ENCODE measurements at places on chromosomes 7 and 10.

DNA sequence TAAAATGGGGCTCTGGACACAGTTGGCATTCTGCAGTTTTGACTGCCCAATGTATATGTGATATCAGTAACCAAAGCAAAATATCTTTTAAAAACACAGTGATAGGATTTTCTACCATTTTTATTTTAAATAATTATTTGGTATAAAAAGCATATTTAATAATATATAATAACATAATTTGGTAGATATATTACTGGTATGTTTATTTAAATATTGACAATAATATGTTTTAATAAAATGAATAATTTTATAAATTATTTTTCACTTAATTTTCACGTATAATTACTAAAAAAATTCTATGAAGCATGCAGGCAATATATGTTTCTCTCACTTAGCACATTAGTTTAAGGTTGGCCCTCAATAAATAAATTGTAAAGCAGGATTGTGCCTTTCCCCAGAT, 269.1 kb downstream of the PRKG1 start:
- no peak for DNase-seq

- DNase-seq = no peak
Observed at GRCh38 chr7:94655126-94655847, 646 bp downstream of the SGCE start.

DNA sequence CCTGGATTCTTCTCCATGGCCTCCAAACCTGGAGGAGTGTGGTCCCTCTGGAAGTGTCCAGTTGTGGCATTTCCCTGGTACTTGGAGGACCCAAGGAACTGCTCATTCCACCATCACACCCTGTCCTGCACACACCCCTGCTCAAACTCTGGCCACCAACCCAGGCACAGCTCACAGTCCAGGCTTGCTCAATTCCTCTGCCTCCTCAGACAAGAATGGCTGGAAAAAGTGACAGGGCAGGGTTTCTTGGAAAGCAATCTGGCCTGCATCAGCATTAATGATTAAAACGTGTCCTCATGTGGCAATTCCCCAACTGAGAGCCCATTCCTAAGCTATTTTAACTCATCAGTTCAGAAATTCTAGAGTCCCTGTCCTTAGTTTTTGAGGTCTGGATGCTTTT, 17.2 kb upstream of the TPST1 start:
- DNase-seq = no peak

DNA sequence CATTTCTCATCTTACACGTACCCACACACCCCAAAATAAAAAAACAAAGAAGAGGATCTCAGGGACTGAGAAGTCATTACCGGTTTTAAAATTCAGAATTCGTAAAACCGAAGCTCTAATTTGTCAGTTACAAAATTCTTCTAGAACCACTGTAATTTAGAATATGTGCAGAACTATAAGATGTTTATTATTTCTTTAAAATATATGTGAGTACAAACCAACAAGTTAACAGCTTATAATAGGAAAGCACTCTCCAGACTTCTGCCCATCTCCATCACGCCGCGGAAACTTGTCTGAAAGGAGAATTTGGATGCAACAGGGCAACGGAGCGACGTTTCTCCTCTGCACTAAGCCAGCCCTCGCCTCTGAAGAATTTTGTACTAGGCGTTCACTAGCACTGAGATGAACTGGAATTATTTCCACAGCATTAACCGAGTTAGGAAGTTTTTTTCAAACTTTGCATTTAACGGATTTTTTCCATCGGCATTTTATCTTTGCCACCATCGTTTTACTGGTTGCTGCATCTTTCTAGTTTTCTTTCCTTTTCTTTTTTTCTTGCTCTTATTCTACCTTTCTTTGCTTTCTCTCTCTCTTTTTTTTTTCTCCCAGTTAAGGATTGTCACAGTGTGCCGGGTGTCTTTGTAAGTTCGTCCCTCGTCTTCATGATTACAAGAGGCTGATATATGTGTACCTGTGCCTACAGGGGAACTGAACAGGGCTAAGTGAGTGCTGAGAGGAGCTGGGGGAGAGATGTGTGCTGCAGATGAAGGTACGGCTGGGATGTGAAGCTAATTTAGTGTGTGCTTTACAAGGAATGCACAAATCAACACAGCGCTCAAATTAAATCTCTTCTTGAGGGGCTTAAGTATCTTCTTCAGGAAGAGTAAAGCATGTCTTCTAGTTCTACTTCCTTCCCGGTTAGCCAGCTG, 295.9 kb upstream of the NFE2L3 start:
- DNase-seq = no peak

DNA sequence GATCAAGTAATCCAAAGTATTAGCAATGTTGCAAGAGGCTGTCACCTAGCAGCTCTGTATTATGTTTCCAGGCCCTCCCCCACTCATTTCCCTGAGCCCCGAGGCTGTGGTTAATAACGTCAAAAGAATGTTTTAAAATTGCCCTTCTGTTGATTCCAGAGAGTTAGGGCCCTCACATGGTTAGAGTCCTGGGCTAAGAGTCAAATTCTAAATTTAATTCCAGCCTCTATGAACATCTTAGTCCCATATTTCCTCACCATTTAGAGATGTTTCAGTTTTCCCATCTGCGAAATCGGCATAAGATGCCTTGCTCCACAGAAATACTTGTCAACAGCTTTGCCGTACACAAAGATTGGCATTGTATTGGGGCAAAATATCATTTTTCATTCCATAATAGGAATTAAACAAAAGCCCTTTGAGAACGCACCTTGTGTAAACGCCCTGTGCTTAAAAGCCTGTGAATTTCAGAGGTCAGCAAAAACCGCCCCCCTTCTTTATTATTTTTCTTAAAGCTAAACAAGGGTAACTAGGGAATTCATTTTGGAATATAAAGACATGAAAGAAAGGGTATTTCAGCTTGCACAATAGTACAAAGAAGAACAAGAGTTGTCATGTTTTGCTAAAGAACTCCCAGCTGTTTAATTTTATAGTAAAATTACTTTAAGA, 135.8 kb downstream of the ARID5B start:
- no peak for DNase-seq

- peak; percentile 69 for DNase-seq
Observed at GRCh38 chr7:143240291-143241168, 18.7 kb downstream of the TAS2R40 start.

All from SIG-M5 (cell line).